AG09319 (cell line): ENCODE measurements at places on chromosomes 4 and X.

- DNase-seq, result no peak
Observed at GRCh38 chr4:139656614-139657486, 8.8 kb upstream of the MGST2 start.

GRCh38 chr4:185997296-185997695 is 71.7 kb upstream of the TLR3 start:
- no peak for DNase-seq

DNA sequence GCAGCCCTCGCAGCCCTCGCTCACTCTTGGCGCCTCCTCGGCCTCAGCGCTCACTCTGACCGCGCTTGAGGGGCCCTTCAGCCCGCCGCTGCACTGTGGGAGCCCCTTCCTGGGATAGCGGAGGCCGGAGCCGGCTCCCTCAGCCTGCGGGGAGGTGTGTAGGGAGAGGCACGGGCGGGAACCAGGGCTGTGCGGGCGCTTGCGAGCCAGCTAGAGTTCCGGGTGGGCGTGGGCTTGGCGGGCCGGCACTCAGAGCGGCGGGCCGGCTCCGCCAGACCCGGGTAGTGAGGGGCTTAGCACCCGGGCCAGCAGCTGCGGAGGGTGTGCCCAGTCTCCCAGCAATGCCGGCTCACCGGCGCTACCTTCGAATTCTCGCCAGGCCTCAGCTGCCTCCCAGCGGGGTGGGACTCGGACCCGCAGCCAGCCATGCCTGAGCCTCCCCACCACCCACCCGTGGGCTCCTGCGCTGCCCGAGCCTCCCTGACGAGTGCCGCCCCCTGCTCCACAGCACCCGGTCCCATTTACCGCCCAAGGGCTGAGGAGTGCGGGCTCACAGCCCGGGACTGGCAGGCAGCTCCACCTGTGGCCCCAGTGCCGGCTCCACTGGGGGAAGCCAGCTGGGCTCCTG is 1.4 kb upstream of the AADAT start:
- DNase-seq, result no peak

GRCh38 chr4:15500701-15501100 is 31.0 kb downstream of the CC2D2A start:
- no peak for DNase-seq

DNA sequence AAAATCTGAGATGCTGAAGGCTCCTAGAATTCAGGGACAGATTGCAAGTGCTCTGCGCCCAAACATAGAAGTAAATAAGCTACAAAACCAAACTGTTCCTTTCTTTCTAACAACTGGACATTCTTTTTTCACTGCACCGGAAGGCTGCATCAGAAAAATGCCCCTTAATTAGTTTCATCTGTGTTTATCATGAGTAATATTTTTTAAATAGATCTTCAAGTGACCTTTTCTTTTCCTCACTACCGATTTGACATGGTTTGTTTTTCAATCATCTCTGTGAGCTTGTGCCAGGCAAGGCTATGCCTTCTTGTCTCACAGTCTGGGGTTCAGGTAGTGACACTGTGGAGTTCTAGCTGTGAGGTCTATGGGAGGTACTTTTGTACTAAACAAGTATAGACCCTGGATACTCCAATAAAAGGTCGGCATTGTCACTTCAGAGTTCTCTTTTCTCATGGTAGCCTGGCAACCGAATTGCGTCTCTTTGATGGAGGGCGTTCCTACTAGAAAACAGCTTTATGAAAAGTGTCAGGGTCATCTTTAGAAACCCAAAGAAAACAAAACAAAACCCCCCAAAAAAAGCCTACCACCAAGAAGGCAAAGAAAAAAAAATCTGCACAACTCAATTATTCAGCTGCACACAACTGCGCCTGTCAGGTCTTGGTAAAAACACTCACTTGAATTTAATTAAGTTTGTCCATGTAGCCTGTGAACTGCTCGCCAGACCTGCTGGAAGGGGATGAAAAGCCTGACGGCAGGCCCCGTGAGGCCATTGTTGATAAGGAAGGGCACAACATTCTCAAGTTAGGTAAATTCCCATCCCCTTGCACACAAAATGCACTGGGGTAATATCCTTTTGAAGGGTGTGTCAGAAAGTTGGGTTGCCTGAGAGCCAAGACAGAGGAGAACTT is 22.8 kb upstream of the ADAMTS3 start:
- DNase-seq, result peak; percentile 20
